ENCODE measurements at places on chromosomes 4 and X.

DNA sequence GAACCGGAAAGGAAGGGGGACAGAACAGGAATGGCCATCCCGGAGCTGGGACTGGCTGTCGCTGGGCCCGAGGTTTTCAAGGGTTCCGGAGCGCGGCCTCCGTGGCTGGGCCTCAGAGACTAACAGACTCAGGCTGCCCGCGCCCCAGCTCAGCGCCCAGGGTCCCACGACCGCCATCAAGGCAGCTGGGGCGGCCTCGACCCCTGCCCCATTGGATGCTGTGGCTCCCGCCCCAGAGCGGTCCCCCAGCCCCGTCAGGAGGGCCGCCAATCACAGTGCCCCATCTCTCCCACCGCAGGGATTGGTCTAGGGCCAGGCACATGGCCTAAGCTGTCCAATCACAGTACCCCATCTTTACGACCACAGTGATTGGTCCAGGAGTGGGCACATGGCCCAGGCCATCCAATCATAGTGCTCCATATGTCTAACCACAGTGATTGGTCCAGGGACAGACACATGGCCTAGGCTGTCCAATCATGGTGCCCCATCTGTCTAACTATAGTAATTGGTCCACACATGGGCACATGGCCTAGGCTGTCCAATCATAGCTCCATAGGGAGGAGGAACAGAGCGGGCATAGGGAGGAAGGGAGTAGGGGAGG lies 105.3 kb upstream of the NKX1-1 start:
- DNase-seq: no peak

DNA sequence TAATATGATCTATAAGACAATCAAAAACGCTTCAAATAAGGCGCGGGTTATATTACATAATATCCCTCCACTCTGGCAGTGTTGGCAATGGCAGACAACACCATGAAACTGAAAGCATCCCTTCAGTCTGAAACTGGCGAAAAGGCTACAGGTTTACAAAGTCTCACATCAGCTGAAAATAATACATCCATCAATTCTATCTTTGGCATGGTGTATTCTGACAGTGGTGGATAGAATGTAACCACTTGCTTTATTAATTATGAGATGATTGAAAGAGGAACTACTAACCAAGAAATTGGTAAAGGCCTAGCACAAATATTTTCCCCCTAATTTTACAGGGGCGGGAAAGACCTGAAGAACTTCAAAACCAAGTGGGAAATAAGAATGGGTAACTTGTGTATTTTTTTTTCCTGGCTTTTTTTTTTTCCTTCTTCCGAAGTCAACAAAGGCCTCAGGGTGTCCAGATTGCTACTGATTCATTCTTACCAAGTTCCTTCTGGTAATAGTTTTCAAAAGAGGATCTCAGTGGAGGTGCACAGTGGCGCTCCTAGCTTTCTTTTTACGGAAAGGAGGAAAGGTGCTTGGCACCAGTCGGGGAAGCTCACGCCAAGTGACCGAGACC lies 728 bp downstream of the UBA6 start:
- DNase-seq: no peak

DNA sequence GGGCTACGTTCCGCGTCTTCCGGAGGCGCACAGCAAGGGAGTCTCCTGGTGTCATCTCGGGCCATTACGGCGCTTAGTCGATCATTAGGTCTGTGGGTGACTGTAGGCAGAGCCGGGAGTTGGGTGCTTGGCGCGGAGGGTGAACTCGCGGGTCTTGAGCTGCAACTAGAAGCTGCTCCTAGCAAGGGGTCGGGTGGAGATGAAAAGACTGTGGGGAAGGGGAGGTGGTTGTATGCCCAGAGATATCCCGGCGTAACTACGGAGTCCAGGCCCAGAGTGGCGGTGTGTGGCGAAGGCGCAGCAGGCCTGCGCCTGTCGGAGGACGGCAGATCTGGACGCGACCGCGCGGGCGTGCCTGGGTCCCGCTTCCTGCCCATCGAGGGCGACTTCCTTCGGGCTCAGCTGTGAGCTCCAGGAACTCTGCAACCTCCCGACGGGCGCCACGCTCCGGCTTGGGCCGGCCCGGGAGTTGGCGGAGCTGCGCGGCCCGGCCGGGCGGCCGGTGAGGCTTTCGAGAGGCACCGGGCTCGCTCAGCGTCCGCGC lies 2.7 kb upstream of the NKX3-2 start:
- no peak for DNase-seq

GRCh38 chr4:166012129-166013030 lies 139.3 kb downstream of the TLL1 start:
- no peak for DNase-seq

- no peak for DNase-seq
These were observed 4.6 kb upstream of the RS1 start for GRCh38 chrX:18676470-18676869.

DNA sequence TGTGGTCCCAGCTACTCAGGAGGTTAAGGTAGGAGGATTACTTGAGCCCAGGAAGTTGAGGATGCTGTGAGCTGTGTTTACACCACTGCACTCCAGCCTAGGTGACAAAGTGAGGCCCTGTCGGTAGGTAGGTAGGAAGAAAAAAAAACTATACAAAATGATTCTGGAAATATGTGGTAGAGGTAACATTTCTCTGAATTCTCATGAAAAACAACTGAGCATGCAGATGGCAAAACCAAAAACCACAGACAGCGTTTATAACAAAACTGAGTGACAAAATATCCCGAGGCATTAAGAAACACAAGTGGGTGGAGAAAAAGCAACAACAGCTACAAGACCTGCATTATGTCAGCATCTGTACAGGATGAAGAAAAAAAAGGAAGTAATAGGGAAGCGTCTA lies 211.7 kb downstream of the DLG3 start:
- DNase-seq: no peak

DNA sequence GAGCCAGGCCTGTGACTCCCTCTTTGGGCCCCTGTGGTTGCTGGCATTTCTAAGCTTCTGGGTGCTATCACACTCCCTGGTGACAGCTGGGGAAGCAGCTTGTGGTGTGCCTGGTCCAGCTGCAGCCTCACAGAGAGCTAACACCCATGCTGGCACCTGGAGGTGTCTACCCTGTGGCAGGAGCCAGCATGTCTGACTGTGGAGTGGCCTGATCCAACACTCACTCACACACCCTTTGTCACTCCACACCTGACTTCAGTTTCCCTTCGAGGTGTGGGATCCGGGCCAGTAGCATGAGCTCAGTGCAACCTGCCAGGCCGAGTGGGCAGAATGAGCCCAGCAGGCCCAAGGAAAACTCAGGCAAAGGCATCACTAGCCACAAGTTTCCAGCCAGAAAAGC lies 67.5 kb downstream of the TECRL start:
- DNase-seq: no peak
